ENCODE measurements at places on chromosomes 5 and 9.

DNA sequence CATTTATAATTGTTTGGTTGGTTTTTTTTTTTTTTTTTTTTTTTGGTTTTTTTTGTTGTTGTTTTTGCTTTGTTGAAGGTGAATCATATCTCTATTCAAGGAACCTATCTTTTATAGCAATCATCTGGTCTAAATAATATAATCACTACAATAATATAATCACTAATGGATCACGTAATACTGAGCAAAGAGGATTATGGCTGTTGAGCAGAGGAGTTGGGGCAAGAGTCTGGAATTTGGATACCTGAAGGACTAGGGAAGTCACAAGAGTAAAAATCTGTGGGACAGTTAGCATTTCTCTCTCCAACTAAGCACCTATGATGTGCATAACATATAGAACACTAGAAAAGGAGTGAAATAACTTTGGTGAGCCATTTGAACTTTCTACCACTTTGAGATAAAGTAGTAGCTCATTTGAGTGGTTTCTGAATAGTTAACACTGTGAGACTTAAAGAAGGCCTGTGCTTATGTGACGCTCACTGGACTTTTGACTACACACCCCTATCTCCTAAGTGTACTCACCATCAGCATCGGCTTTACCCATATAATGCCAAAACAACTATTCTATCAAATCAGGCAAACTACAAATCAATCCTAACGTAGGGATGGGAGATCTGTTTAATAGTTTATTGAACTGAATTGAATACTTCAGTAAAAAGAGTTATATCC lies 564.9 kb upstream of the TUSC1 start:
- DNase-seq, result no peak

GRCh38 chr5:115962565-115963402 lies 509 bp downstream of the LVRN start:
- DNase-seq, result peak; percentile 44

GRCh38 chr9:126793686-126794417 lies 11.0 kb upstream of the ZBTB43 start:
- DNase-seq, result no peak

DNA sequence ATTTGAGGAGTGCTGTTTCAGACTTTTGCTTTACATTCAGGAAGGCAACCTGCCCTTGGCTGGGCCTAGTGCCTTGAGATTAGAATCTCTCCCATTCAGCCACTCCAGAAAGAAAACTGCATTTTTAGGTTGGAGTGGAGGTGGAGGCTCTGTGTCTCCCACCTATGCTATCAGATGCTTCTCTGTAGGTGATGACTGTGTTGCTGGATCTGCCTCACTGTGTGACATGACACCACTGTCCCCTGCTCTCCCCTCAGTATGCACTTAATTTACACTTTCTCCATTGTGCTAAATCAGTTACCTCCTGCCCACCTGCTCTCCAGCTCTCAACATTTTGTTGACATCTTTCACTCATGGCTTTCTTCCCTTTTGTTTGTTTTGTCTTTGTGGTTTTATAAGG lies 265.8 kb downstream of the TENT4A start:
- no peak for DNase-seq

- DNase-seq, result no peak
These were observed 154.3 kb downstream of the KDM4C start for GRCh38 chr9:6911901-6912638.
